Substantia nigra (tissue), 51 donors: ENCODE measurements at places on chromosomes 13 and 19.

DNA sequence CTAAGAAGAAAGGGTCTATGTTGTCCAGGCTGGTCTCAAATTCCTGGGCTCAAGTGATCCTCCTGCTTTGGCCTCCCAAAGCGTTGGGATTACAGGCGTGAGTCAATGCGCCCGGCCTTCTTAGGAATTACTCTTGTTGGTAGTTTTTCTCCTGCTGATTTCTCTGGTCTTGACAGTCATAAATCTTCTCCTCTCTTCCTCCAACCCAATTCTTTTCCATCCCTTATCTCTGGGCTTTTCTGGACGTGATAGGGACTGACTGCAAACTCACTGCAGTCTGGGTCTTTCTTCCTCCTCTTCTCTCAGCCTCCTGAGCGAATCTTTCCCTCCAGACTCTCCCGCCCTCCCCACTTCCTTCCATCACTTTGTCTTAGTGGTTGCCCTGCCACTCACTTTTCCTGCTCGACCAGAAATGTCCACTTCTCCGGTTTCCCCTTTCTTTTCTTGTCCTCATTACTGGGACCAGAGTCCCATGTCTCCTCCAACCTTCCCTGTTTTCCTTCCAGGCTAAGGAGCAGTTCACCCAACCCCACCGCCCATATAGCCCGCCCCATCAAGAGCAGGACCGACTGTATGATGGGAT is 21.9 kb upstream of the TIMM44 start:
- DNase-seq: no peak

DNA sequence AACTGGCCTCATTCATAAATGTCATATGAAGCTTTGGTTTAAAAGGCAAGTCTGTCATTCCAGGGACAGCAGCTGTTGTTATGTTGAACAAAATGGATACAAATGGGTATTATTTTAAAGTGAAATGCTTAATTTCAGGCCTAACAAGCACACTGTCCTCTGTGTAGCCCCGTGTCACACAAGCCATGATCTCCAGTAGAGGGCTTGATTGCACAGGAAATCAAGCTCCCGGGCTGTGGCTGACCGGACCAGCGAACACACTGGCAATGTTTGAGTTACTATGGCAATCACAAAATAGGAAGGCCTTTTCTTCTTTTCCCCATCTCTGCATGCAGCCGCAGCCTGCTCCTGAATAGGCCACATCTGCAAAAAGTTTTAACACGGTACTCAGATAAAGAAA is 64.0 kb upstream of the GSX1 start:
- DNase-seq: peak; percentile 6

DNA sequence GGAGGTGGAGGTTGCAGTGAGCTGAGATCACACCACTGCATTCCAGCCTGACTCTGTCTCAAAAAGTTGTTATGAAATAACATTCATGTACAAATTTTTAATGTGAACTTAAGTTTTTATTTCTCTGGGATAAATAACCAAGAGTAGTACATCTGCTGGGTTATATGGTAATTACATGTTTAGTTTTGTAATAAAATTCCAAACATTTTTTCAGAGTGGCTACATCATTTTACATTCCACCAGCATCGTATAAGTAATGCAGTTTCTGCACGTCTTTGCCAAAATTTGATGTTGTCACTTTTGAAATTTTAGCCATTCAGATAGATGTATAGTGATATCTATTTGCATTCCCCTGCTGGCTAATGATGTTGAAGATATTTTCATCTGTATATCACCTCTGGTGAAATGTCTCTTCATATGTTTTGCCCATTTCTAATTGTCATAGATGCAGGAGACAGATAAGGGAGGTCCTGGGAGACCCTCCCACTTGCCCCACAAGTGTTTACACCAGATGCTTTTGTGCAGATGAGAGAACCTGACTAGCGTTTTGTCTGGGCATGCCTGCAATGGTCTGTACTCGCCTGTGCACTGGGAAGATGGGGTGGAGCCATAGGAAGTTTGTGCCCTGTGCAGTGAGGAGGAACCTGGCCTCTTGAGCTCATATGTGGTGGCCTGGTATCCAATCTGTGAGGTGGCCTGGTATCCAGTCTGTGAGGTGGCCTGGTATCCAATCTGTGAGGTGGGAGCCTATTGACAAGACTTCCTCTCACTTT is 12.7 kb upstream of the KBTBD6 start:
- no peak for DNase-seq

DNA sequence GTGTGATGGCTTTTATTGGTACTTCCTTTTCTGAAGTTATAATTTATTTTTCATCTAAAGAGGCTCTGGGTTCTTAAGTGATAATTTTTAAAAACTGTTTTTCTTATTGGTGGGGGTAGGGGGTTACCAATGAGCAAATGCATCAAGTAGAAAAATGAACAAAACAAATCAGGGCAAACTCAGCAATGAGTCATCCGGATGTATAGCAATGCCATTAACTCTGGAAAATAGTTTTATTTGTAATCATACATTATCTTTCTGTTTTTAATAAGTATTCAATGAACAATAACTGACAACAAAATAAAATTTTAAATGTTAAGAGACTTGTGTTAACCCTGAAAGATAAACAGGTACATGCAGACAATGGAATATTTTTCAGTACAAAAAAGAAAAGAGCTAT is 67.6 kb downstream of the UFM1 start:
- no peak for DNase-seq

GRCh38 chr13:75738841-75739240 is 102.7 kb downstream of the LMO7 start:
- no peak for DNase-seq

GRCh38 chr19:30388819-30389218 is 16.6 kb downstream of the ZNF536 start:
- DNase-seq: no peak

DNA sequence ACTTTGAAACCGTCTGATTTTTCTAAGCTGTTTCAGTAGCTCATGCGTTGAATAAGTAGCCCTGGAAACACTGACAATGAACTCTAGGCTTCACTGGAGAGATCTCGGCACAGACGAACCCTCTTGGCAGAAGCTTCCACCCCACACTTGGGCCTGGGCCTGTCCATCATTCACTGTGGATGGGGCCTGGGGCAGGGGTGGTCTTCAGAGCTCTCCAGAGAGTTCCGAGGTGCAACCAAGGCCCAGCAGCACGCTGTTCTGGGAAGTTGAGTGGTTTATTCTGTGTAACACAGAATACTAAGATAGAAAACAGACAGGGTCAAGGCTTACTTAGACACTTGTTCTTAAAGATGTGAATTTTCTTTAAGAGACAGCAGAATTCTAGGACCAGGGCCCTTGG is 21.9 kb downstream of the NAXD start:
- DNase-seq: no peak

DNA sequence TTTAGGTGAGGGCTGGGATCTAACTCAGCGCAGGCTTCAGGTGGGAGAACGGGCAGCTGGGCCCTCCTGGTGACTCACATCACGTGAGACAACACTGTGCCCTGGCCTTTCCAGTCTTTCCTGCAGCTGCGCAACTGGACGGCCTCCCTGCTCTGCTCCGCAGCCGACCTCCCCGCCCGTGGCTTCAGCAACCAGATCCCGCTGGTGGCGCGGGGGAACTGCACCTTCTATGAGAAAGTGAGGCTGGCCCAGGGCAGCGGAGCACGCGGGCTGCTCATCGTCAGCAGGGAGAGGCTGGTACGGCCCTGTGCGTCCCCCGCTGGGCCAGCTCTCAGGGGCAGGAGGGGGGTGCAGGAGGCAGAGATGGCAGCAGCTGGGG is 8.8 kb downstream of the SPPL2B start:
- peak; percentile 86 for DNase-seq

GRCh38 chr13:110397436-110398115 is 90.5 kb downstream of the COL4A2 start:
- DNase-seq: peak; percentile 70

GRCh38 chr19:956766-957440 is 27.2 kb upstream of the WDR18 start:
- no peak for DNase-seq

GRCh38 chr13:29991343-29991742 is 140.9 kb upstream of the UBL3 start:
- DNase-seq: no peak

GRCh38 chr13:114027046-114027715 is 53.3 kb upstream of the C13orf46 start:
- no peak for DNase-seq

DNA sequence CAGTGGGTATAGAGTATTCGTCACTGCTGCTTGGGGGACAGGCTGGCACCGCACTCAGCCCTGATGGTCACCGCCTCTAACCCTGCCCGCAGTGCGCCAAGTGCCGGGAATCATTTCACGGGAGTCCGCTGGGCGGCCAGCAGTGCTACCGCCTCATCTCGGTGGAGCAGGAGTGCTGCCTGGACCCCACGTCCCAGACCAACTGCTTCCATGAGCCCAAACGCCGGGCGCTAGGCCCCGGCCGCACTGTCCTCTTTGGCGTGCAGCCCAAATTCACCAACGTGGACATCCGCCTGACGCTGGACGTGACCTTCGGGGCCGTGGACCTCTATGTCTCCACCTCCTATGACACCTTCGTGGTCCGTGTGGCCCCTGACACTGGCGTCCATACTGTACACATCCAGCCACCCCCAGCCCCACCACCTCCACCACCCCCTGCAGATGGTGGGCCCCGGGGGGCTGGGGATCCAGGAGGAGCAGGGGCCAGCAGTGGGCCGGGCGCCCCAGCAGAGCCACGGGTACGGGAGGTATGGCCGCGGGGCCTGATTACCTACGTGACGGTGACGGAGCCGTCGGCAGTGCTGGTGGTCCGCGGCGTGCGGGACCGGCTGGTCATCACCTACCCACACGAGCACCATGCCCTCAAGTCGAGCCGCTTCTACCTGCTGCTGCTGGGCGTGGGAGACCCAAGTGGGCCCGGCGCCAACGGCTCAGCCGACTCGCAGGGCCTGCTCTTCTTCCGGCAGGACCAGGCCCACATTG is 14.5 kb downstream of the CNFN start:
- no peak for DNase-seq

DNA sequence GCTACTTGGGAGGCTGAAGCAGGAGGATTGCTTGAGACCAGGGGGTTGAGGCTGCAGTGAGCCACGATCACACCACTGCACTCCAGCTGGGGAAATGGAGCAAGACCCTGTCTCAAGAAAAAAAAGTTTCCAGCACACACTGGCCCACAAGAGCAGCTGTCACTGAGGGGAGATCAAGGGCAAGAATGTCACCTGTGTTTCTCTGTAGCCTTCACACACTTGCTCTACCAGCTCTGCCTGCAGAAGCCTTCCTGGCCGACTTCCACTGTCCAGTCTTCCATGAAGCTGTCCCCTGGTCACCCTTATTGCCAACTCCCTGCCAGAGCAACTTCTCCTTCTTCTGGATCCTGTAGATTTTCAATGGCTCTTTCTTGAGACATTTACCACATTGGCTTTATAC is 158.0 kb downstream of the KCTD15 start:
- DNase-seq: no peak

DNA sequence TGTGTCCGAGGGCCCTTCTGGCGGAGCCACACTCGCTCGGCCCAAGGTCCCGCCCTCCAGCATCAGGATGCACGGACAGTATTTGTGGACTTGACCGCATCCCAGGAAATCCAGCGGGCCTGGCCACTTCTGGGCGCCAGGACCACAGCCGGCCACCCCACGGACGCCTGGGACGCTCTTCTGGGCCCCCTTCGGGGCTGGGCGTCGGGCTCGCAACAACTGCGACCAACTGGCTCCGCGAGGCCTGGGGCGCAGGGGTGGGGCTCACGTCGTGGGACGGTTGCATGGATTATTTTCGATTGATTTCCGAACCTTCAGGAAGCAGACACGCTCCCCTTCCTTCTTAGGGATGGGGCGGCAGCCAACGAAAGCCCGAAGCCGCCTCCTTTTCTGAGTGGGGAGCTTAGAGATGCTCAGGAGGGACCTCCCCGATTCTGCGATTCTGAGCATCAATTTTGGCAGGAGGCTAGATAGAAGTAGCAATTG is 521 bp upstream of the NUP58 start:
- peak; percentile 61 for DNase-seq

GRCh38 chr19:48814895-48815294 is 4.1 kb upstream of the BCAT2 start:
- no peak for DNase-seq

- peak; percentile 4 for DNase-seq
These were observed 35.6 kb upstream of the PSPC1 start for GRCh38 chr13:19818223-19818842.

DNA sequence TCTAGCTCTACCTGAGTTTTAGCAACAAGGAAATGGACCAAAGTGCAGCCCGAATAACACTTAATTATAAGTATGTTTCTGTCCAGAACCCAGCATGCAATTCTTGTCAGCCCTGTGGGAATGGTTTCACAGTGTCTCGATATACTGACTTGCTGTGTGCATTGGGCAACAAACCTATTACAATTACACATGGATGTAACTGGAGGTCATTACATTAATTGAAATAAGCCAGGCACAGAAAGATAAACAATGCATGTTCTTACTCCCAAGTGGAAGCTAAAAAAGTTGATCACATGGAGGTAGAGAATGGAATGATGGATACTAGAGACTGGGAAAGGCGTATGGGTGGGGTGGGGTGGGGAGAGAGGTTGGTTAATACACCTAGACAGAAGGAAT is 5.1 kb upstream of the CYP2S1 start:
- DNase-seq: no peak

- DNase-seq: no peak
These were observed 484.2 kb upstream of the SLITRK1 start for GRCh38 chr13:84366506-84366905.

- no peak for DNase-seq
These were observed 93.3 kb downstream of the OLFM4 start for GRCh38 chr13:53121919-53122318.

DNA sequence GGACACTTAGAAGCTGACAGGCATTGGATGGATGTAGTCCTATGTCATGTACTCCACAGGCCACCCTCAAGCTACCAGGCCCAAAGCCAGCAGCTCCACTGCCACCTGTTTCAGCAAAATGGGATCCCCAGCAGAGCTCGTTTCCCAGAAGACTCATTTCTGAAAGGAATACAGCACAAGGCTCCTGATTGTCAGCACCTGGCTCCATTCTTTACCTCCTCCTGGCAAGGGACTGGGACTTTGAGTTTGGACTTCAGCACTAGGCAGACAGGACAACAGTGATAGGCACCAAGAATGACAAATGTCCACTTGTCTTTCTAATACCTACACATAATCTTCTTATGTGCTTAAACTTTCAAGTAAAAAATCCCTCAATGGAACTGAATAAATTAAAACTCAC is 150.4 kb upstream of the RXFP2 start:
- DNase-seq: no peak

DNA sequence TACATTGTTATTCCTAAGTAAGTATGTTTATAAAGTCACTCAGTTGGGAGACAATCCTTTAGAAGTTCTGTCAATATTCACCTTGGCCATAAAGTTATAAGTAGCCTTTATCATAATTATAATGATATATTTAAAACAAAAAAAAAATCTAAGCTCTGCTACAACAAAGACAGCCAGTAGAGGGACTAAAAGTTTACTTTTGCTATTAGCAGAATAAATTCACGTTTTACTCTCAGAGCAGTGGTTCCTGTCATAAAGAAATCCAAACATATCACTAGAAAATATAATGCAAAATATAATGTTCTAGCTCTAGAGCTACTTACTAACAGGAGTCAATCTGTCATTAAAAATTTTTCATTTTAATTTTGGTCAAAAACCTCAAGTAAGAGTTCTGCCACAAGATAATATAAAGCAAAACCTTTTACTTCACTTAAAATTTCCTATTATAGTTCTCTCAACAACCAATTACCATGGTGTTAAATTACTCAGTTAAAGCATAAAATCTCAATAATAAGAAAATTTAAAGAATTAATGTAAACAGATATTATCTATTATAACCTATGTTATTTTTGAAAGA is 17.7 kb downstream of the INTS6 start:
- no peak for DNase-seq
